RCC 7860 (cell line): ENCODE measurements at places on chromosomes 1 and 21.

GRCh38 chr21:36747815-36748383, 49.0 kb downstream of the SIM2 start:
- no peak for DNase-seq

DNA sequence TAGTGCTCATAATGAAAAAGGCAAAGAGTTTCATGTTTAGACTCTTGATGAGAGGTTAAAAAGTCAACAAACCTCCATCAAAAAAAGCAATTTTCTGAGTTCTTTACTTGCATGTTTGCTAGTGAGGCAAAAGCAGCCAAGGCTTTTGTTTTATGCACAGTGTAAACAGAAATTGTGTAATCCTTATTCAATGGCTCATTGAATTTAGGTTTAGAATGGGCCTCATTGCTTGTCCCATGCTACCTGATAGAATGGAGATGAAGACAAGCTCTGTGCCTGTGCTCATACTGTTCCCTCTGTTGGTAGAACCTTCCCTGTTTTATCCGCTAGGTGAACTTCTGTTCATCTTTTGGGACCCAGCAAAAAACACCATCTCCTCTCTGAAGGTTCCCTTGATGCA, 10.0 kb upstream of the LRRC8D start:
- no peak for DNase-seq

- DNase-seq = no peak
These were observed 143.0 kb downstream of the MRPL39 start for GRCh38 chr21:25464275-25464674.

- DNase-seq = no peak
These were observed 121.7 kb downstream of the FGGY start for GRCh38 chr1:59418363-59419144.

GRCh38 chr21:37658817-37659458, 257.3 kb downstream of the KCNJ6 start:
- peak; percentile 48 for DNase-seq

DNA sequence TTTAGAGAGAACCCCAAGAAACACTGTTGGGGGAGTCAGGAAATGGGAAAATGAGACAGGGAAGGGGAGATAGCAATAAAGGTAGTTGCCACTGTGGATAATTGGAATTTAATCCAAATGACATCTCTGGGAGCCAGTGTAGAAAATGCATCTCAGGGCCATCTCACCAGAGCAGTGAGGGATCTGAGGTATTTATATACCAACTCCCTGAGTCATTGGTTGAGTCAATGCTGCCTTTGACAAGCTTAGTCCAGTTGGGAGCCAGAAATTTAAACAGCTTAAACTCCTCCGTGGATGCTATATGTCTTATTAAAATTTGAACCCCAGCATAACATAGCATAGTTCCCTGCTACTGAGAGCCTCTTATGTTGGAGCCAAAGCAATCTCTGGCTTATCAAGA, 140.3 kb downstream of the SLC30A10 start:
- DNase-seq = no peak

- no peak for DNase-seq
These were observed 138.6 kb upstream of the JUN start for GRCh38 chr1:58922302-58923089.

GRCh38 chr1:65206836-65207235, 58.8 kb downstream of the AK4 start:
- DNase-seq = peak; percentile 16

GRCh38 chr1:64263335-64263734, 59.9 kb downstream of the UBE2U start:
- DNase-seq = no peak

DNA sequence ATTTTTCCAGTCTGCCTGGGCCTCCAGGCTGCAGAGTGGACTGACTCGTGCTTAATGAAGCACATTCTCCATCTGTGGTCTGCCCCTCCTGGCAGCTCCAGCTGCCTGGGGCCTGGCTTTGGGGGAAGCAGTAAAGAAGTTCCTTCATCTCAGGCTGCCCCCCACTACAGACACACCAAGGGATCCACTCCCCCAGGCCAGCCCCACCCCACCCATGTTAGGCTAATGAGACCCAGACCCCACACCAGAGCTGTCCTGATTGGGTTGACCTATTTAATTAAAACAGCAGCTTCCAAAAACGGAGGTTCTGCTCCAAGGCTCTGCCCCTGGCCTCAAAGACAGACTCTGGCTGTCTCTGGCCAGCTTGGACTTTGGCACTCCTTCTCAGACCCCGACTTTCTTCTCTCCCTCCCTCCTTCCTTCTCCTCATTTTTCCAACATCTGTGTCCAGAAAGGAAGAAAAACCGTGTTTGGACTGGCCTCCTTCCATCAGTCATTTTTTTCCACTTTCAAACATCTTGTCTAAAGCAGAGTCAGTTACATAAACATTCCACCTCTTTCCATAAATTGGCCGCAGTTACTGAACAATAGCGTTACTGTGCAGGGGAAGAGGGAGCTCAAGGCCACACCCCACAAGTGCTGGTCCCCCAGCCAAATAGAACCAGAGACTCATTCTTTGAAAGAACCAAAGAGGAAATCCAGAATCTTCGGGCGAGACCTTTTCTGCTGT, 29.7 kb downstream of the SERTAD4 start:
- DNase-seq = no peak

GRCh38 chr1:74654708-74655107, 18.9 kb downstream of the ERICH3 start:
- no peak for DNase-seq

DNA sequence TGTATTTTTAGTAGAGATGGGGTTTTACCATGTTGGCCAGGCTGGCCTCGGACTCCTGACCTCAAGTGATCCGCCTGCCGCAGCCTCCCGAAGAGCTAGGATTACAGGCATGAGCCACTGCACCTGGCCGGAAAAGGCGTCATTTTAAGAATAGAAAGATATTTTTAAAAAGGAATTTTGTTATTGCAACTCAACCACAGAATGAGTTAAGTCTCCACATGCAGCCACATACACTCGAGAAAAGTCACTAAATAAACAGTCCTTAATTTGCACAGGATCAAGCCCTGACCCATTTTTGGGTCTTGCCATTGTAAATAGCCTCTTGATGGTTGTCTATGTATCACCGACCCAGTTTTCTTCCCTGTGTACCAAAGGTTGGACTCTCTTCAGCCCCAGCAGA, 85.5 kb downstream of the FBXO2 start:
- DNase-seq = no peak

GRCh38 chr1:172867216-172867818, 183.4 kb downstream of the TNFSF18 start:
- no peak for DNase-seq

- no peak for DNase-seq
These were observed 165.0 kb upstream of the VAMP3 start for GRCh38 chr1:7606096-7606495.

GRCh38 chr1:13462682-13463081, 51.1 kb downstream of the LRRC38 start:
- DNase-seq = no peak

DNA sequence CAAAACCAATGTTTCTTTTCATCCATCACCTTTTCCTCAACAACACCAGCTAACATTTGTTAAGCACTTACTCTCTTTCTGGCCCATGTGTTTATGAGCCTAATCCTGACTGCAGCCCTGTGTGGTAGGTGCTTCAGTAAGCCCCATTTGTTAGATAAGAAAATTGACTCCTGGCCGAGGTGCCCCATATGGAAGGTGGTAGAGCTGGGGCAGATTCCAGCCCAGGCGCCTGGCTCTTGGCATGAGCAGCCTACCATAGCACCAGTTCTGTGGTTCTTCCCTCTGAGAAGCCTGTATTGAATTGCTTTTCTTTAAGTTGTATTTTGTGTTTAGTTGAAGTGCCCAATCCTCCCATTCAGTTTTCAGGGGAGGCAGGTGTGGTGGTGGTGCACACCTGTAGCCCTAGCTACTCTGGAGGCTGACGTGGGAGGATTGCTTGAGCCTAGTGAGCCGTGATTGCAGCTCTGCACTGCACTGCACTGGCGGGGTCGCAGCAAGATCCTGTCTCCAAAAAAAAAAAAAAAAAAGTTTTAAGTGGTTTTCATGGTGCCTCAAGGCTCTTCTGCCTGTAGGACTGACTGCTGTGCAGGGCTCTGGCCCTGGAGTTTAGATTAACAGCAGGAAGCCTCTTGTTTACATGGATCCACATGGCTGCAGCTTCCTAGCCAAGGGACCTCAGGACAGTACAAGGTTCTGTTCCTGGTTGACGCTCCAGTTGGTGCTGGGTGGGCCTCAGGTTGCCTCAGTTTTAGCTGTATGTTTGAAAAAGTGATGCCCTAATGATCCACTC, 125.9 kb downstream of the MRPS6 start:
- no peak for DNase-seq

- DNase-seq = no peak
These were observed 113.0 kb upstream of the VAMP3 start for GRCh38 chr1:7658099-7658498.

GRCh38 chr1:58883037-58883887, 99.4 kb upstream of the JUN start:
- peak; percentile 97 for DNase-seq

DNA sequence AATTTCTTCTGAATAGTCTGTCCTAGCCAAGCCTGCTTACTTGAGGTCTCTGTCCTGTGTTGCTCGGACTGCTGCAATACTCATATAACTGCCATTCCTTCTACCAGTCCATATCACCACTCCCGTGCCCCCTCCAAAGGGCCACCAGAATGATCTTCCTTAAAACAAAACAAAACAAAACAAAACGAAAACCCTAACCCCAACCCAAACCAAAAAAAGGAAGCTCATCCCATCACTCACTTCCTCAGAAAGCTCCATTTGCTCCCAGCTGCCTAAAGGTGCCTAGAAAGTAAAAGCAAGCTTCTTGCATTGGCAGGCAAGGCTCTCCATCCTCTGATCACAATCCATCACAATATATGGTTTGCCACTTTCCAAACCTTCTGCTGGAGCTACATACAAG, 20.3 kb downstream of the USP24 start:
- no peak for DNase-seq

DNA sequence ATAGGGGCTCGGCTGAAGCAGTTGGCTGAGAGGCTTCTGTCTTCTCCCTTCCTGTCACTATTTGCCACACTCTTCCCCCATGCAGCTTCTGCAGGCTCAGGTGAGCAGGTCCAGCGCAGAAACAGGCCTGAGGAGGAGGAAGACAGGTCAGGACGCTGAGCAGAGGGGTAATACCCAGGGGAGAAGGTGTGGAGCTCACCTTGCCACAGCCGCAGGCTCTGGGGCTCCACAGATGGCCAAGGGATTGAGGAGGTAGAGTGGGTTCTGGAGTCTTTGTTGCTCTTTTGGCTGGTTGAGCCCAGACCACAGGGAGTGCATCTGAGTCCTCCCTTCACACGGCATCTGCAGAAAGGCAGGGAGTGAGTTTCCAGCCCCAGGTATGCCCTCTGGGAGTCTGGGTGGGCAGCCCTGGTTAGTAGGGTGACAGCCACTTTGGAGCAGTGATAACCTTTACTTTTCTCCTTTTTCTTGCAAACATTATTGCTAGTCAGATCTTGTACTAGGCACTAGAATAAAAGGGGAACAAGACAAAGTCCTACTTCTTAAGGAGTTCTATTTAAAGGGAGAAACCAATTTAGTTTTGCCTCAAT, 9.7 kb downstream of the EIF3I start:
- DNase-seq = no peak

GRCh38 chr1:158022554-158023312, 29.3 kb downstream of the KIRREL1 start:
- no peak for DNase-seq

- peak; percentile 54 for DNase-seq
These were observed 20.7 kb downstream of the C1QB start for GRCh38 chr1:22673486-22674409.

DNA sequence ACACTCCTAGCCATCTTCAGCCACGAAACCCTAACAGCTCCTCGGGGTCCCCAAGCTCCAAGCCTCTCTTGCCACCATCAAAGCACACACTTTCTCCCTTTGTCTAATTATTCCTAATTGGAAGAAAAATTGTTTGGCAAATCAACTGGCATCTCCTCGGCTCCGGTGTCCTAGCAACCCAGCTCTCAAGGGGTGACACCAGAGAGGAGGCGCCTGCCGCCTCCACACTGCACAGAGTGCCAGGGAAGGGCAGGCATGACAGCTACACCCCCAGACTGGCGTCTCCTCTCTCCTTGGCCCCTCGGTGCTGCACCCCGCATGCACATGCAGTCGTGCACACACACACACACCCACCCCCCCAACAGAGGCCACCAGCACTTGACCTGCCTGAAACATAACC, 18.2 kb upstream of the GJB5 start:
- DNase-seq = no peak

DNA sequence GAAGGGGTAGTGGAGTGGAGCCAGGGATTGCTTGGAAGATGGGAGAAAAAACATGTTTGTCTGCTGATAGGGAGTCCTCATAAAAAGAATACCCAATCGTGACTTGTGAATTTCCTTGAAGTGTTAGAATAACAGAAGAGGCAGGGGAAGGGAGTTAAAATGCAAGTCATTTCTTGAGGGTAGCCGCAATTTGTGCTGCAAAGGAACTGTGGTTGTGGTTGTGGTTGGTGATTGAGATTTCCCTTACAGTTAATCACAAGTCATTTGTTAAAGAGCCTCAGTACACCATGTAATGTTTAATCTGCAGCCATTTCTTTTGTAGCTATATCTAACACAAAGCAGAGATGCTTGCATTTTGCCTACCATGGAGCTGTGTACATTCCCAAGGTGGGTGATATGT, 38.5 kb upstream of the EGLN1 start:
- DNase-seq = peak; percentile 48

DNA sequence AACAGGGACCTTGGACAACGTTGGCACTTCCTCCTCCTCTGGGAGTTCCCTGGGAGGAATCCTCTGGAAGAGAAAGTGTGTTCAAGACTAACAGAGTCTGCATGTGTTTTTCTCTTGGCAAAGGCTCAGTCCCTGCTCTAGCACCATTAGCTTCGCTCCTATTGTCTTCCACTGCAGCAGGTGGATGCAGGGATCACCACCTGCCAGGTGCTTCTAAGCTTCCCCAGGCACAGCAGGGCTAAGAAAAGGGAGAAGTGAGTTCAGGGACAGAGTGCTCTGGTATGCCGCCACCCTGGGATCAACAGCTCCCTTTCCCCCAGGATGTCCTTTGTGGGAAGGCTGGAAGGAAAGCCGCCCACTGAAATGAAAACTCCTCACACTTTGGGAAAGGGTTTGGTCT, 43.9 kb upstream of the IL20 start:
- DNase-seq = no peak

DNA sequence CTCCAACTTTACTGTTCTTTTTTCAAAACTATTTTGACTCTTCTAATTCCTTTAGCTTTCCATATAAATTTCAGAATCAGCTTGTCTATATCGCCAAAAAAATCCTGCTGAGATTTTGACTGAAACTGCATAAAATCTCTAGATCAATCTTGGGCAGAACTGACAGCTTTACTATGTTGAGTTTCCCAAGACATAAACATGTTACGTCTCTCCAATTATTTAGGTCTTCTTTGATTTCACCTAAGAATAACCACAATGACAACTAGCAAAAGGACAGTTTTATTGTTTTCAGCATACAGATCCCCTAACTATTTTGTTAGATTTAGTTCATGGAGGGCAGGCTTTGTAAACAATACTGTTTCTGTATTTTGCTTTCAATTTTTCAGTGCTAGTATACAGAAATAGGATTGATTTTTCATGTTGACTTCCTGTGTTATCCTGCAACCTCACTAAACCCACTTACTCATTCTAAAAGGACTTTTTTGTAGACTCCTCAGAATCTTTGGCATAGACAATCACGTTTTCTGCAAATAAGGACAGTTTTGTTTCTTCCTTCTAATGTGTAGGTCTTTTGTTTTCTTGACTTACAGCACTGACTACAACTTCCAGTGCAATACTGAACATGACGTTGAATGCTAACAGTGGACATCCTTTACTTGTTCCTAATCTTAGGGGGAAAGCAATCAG, 63.4 kb downstream of the NPHP4 start:
- no peak for DNase-seq

- no peak for DNase-seq
These were observed 146 bp upstream of the ZNF362 start for GRCh38 chr1:33256221-33256470.
